Spinal cord (tissue), 10 donors: ENCODE measurements at places on chromosomes 13 and 19. TPM values are rescaled to one million over a fixed set of nuclear protein-coding genes. Genes with fewer than 3 reads are reported as not detected.

Gene PCP2
- polyA plus RNA-seq = 0.62 TPM

- no peak for DNase-seq
These were observed 1.8 kb downstream of the FIZ1 start for GRCh38 chr19:55597501-55597921.

- DNase-seq = no peak
These were observed at the start of gene PLEKHA4 for GRCh38 chr19:48868114-48868886. Gene PLEKHA4, minus strand, starts transcription at chr19:48868617. Its CDS starts 997 bp downstream, at chr19:48867620.

- peak; percentile 38 for DNase-seq
These were observed 354.9 kb upstream of the SLITRK1 start for GRCh38 chr13:84237143-84237542.

DNA sequence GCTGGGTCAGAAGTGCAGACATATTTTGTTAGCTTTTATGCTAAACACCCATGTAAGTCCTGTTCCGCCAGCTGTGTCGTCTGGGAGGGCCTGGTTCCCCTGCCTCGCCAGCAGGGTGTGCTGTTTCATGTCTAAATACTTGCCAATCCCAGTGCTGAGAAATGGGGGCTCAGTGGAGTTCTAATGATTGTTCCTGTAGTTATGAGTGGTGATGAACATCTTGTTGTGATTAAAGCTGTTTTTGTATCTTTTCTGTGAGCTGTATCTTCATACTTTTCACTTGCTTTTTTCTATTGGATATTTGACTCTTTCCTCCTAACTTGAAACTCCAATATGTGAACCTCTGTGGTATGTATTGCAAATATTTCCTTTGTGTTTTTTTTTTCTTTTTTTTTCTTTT, 32.7 kb downstream of the KDM4B start:
- DNase-seq = no peak

DNA sequence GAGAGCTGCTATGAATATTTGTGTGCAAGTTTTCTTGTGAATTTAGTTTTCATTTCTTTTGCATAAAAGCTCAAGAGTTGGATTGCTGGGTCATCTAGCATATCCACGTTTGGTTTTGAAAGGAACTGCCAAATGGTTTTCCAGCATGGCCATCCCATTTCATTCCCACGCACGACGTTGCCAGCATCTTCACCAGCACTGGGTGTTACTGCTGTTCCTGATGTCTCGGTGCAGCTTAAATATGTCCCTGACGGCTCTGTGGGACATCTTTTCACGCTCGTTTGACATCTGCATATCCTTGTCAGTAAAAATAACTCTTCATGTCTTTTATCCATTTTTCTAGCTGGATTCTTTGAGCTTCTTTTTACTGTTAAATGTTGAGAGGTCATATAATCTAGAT, 123.7 kb downstream of the ATP11A start:
- no peak for DNase-seq

DNA sequence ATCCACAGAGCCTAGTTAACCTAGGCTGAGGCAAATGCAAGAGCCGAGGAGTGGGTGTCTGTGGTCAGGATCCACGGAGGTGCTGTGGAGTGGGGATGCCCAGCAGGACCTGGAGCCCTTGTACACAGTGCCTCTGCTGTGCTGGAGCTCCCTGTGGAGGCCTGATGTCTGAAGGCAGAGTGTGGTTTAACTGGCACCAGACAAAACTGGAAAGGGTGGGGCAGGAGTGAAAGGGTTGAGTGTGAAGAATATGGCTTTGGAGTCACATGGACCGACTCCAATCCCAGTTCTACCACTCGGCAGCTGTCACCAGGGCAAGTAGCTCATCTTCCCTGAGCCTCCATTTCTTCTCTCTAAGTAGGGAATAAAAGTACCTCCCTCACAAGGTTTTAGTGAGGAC, 60.3 kb upstream of the GPR12 start:
- DNase-seq = no peak

GRCh38 chr13:34161931-34162543, 344.1 kb downstream of the RFC3 start:
- DNase-seq = no peak

- DNase-seq = no peak
These were observed 15.0 kb downstream of the TSHZ3 start for GRCh38 chr19:31334101-31334848.

- peak; percentile 75 for DNase-seq
These were observed 8.5 kb upstream of the LILRB3 start for GRCh38 chr19:54231077-54231931.

- DNase-seq = no peak
These were observed 1651.9 kb upstream of the MIR17HG start for GRCh38 chr13:89695343-89696257.

GRCh38 chr13:106865716-106866440, 297.9 kb upstream of the ARGLU1 start:
- DNase-seq = no peak

Gene IZUMO4
- polyA plus RNA-seq = 17.3 TPM

Gene CLEC11A
- polyA plus RNA-seq = 29.4 TPM

Gene MCEMP1
- 0.41 TPM for polyA plus RNA-seq

Gene KBTBD6
- polyA plus RNA-seq = 37.2 TPM

Gene PSG7
- polyA plus RNA-seq = not detected

- peak; percentile 33 for DNase-seq
These were observed 40.8 kb upstream of the TPP2 start for GRCh38 chr13:102555914-102556553.

Gene ERICH4
- not detected for polyA plus RNA-seq

DNA sequence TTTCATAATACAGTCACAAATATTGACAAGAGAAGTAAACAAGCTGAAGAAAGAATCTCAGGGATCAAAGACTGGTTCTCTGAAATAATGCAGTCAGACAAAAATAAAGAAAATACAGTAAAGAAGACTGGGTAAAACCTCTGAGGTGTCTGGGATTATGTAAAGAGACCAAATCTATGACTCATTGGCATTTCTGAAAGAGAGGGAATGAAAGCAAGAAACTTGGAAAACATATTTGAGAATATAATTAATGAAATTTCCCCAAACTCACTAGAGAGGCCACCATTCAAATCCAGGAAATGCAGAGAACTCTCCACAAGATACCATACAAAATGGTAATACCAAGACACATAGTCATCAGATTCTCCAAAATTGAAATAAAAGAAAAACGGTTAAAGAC, 53.0 kb upstream of the GPC6 start:
- no peak for DNase-seq

- no peak for DNase-seq
These were observed 471.7 kb downstream of the EFNB2 start for GRCh38 chr13:106063591-106064313.

GRCh38 chr13:91214031-91214430, 133.5 kb upstream of the MIR17HG start:
- DNase-seq = no peak

Gene PLK5
- 5.9 TPM for polyA plus RNA-seq

DNA sequence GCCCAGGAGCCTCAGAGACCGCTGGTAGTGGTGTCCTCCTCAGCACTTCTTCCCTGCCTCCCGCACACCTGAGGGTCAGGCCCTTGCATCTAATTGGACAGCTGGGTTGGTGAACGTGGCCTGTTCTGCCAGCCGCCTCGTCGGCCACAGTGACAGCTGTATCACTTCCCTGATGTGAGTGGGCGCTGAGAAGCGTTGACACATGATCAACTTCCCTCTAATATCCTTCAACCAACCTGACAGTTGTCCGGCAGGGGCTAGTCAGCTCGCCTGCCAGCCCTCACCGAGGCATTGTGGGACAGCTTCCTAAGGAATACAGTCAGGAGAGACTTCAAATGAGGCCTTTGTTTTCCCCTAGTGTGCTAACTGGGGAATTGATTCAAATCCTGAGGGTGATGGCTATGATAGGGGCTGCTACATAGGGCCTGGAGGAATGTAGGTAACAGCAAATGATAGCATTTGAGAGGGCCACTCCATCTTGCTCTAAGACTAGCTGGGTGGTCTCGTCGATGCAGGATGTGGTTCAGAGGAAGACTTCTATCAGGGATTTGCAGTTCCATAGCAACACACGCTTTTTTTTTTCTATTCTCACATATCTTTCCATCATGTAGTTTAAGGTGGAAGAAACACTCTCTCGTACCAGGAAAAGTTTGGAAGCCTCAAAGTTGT, 230.8 kb downstream of the TSHZ3 start:
- no peak for DNase-seq

- no peak for DNase-seq
These were observed 6.3 kb upstream of the FDX2 start for GRCh38 chr19:10321874-10322835.
